B cell (primary cell): ENCODE measurements at places on chromosomes 6 and 20.

- no peak for DNase-seq
These were observed 637.6 kb upstream of the CHD6 start for GRCh38 chr20:42255821-42256220.

DNA sequence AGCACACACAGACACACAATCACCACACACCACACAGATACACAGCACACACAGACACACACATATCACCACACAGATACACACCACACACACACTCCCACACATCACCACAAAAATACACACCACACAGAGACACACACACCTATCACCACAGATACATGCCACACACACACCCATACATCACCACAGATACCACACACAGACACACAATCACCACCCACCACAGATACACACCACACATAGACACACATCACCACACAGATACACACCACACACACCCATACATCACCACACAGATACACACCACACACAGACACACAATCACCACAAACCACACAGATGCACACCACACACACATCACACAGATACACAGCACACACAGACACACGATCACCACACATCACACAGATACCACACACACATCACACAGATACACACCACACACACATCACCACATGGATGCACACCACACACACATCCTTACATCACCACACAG lies 74.0 kb downstream of the GRM4 start:
- no peak for DNase-seq

- no peak for DNase-seq
These were observed 170.1 kb upstream of the ZFP64 start for GRCh38 chr20:52361650-52362049.

DNA sequence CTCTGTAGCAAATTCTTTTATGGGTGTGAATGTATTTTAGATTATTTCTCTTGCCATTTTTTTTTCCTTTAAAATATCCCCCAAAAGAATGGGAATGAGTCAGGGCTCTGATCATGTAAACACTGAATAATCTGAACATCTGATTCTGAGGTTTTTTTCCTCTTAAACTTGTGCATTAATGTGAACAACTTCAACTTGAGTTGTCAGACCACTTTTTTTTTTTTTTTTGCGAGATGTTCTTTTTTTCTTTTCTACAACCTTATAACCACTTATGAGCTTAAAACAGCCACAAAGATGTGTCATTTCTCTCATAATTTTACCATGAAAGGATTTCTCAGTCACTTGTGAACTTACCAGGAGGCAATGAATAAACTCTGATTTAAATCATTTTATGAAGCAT lies 85.3 kb downstream of the TBC1D7 start:
- DNase-seq = no peak

- DNase-seq = no peak
These were observed 297.6 kb downstream of the ZNF217 start for GRCh38 chr20:53296025-53296424.

DNA sequence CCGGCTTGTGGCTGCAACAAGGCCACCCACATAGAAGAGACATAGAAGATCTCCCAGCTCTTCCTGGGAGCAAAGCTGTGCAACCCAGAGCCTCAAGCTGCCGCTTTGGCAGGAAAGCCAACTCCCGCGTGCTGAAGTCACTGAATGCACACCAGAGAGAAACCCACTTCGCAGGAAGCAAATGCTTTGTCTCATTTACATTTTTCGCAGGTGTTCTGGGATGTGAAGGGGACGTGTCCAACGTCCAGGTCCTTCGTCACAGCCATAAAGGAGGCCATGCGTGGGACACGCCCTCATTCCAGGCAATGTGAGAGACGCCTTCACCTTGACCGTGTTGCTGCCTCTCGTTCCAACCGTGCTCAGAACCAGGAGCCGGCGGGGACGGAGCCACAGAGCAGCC lies 24.4 kb downstream of the KCNQ2 start:
- no peak for DNase-seq

DNA sequence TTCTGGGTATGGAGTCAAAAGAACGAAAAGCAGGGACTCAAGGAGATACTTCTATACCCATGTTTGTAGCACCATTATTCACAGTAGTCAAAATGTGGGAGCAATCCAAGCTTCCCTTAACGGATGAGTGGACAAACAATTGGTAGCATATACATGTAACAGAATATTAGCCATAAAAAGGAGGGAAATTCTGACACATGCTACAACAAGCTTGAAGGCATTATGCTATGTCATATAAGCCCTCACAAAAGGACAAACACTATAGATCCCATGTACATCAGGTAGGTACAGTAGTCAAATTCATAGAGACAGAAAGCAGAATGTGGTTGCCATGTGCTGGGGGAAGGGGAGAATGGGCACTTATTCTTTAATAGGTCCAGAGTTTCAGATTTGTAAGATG lies 37.6 kb downstream of the CDK19 start:
- DNase-seq = no peak

DNA sequence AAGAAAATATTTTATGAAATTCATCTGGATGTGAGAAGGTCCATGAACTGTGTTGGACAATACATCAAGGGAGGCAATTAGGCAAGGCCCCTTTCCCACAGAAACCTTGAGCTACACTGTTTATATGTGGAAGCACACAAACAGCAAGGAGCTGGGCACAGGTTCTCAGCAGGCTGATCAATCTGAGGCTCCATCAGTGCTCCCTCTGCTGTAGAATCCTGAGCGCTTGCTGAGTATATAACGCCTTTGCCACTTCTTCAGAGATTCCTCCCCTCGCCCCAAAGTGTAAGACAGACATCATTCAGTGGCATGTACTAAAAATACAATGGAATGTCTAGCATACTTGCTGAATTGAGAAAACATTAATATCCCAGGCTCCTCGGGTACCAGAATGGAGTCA lies 146.9 kb downstream of the PRKN start:
- no peak for DNase-seq

DNA sequence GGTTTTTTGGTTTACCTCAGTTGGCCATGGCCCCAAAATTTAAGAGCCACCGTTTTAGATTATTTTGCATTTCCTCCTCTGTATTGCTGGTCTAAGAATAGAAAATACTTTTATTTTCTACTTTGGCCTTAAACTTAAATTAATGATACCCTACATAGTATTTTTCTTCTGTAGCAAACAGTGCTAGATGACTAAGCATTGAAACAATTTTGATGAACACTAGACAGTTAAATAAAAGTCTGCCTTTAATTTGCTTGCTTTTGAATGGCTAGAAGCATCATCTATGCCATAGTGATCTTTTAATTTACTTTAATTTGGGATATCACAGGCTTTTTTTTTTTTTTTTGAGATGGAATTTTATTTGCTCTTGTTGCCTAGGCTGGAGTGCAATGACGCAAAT lies 106.4 kb downstream of the CD109 start:
- no peak for DNase-seq

DNA sequence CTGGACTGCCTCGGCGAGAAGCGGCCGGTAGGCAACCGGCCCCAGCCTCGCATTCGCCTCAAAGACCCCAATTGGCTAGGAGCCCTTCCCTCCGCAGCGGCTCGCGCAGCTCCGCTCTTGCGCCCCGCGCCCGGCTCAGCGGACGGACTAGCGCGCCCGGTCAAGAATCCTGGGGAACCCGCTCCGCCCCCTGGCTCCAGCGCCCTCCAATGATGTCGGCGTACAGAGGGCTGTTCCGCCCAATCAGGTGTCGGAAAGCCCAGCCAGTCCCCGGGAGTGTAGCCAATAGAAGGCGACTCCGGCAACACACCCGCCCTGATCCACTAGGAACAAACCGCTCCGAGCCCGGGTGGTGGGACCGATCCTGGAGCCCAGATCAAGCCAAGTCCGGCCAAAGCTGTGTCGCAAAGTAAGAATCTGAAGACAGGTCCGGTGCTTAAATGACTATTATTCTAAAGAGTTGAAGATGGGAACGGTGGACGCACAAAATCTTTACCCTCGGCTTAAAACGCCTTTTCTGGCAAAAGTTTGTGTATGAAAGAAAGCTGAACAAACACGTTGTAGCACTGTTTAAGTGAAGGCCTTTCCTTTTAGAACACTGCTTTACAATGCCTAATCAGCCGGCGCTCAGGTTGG lies 132.2 kb downstream of the OGFRL1 start:
- DNase-seq = peak; percentile 68

DNA sequence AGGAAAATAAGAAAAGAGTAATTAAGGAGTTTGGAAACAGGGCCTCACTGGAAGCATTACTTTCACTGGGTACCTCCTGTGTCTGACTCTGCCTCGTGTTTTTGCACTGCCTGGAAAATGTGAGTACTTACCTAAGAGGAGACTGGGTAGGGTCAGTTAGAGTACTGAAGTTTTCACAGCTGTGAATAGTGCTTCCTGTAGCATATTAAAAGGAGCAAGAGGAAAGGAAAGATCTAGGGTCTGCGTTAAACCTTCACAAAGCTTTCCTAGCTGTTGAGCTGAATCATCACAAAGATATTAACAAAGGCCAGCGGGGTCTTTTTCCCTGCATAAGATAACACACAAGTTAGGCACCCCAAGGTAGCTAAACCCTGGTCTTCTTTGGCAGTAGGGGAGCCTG lies 82.3 kb downstream of the MLIP start:
- no peak for DNase-seq

DNA sequence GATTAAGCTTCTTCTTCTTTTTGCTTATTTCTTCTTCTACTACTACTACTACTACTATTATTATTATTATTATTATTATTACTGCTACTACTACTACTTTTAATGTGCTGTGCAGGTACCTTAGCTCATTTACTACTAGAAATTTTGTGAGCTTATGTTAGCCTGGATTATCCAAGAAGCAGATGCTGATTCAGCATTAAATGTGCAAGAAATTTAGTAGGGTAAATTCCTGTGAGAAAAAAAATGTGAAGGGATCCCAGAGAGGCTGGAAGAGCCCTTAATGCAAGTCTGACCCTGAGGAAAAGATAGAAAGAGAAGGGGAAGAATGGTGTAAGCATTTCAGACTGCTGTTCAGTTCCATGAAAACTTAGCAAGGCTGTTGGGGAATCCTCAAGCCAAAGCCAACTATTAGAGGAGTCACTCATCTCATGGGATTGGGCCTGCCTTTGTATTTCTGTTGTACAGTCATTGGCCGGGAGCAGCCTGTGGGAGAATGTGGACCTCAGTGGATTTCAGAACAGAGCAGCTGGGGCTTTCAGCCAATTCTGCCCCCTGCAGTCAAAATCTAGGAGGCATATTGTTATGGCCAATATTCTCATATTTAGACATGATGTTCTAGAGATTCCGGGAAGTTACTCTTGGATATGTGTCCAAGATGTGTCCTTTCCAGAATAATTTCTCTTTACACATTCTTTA lies 37.2 kb upstream of the TSPYL1 start:
- DNase-seq = no peak

- DNase-seq = no peak
These were observed 44.7 kb downstream of the VAPB start for GRCh38 chr20:58433759-58434158.

DNA sequence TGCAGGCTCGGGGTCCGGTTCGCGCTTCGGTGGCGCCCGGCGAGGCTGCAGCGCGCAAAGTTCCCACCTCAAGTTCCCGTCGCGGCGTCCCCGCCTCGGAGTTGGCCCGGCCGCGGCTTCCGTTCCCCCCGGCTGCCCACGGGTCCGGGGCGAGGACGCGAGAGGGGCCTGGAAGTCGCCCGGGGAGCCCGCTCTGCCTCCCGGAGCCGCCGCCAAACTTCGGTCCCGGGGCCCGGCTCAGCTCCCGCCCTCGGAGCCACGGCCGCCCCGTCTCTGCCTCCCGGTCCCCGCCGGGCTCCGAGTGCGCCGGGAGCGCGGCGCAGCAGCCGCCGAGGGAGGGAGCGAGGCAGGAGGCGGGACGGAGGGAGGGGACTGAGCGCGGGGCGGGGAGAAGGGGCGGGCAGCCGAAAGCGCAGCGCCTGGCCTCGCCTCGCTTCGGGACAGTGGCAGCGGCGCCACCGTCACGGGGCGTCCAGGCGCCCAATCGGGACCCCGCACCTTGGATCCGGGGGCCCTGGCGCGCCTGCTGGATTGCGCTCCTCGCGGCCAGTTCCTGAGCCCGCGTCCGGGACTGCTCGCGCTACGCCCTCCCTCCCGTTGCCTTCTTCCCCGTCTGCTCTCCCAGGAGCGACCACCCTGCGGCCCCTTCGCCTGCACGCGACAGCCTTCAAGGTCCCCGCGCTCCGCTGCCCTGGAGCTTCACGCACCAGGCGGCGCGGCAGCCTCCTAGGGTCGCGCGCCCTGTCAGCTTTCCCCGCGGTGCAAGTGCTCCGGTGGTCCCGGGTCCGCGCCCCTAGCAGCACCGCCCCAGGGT lies at the start of gene KCNG1:
Gene KCNG1 (minus strand): TSS at position 305 of the 814 bp plus-strand sequence. CDS start 12,769 bp downstream, outside the sequence.
- peak; percentile 78 for DNase-seq

DNA sequence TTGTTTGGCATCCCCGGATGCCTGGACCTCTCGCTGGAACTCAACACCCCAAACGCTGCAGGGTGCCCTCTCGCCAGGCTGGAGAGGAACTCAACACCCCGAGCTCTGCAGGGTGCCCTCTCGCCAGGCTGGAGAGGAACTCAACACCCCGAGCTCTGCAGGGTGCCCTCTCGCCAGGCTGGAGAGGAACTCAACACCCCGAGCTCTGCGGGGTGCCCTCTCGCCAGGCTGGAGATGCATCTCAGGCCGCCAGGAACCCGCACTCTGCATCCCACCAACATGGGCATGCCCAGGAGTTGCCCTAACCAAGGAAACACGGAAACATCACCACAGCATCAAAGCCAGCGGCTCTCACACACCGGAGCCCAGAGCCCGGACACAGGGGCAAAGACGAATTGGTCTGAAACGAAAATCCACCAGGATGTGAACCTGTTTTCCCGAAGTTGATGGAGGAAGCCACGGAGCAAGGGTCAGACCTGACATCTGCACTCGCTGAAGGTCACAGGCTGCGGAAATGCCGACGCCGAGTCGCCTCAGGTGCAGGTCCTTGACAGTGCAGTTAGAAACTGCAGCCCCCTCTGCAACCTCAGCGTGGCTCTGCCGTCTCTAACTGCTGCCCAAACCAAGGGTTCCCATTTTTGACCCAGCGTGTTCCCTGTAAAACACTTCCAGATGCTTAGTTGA lies 37.5 kb downstream of the DLL1 start:
- DNase-seq = no peak

DNA sequence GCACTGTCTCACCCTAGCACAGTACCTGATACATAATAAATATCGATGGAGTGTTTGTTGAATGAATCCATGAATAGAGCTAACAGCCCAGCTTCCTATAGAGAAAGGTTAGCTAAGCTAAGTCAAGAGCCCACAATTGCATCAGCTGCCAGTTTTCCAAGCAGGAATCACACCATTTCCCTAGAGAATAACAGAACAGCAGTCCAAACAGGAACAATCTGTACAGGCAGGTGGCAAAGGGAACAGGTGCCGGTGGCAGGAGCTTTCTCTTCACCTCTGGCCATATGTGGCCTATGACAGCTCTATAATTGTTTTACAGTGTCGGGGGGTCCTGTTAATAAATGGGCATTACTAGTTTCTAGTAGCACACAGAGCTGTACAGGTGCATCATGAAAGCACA lies 38.8 kb downstream of the ISM1 start:
- DNase-seq = no peak
